Stimulated activated CD4-positive, alpha-beta T cell treated with anti-CD3 and anti-CD28 coated beads, Interleukin-15, amount 100 ng/mL, for 48 hours (primary cell): ENCODE measurements at places on chromosomes 4 and X.

DNA sequence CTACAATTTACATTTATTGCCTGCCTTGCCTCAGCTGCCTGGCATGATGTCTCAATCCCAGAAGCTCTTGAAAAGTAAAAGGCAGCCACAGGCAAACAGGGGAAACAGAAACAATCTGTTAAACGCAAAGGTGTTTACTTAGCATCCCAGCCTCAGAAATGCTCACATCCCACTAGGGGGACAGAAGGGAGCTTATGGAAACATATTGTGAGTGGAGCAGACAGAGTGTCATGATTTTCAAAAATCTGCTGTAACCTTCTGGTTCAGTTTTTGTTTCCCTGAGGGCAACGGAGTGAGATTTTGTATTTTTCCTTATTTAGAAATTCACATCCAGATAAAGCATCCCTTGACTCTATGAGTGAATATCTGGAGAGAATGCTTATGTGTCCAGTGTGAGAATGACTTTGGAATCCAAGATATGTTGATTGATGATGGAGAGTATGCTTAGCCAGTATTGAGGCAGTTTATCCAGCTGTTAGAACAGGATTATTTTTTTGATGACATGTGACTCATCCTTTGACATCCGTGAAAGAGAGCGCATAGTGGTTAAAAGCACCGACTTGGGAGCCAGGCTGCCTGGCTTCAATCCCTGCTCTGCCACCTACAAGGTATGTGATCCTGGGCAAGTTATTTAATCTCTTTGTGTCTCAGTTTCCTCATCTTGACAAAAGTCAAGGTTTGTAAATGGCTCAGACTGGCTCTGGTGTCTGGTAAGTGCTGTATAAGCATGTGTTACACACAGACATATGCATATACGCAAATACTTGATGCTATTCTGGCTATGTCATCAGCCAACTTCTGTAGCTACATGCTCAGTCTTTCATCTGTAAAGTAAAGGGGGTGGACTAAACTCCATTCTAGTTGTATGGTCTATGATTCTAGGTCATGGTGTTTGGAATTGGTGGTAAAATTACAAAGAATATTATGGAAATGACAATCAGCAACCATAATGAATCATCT is 381.2 kb downstream of the RAPGEF2 start:
- DNase-seq, result no peak

GRCh38 chrX:31872007-31872406 is 800.2 kb upstream of the FTHL17 start:
- no peak for DNase-seq

- DNase-seq, result no peak
Observed at GRCh38 chr4:10276152-10276551, 159.6 kb upstream of the WDR1 start.

DNA sequence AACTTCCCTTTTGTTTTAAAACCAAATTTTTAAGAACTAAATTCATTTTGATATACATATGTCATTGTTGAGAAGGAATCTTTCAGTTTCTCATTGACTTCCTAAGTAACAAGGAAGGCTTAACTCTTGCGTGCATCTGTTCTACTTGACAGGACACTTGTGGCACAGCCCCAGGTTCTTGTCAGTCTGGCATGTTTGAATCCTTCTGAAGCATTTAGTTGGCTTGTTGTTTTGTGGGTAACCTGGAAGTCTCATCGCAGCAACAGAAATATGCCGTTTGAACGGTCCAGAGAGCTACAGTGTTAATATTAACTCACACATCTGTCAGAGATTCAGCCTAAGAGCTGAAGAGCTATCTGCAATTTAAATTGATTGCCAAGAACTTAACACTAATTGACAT is 76.0 kb downstream of the GLRA3 start:
- no peak for DNase-seq

- no peak for DNase-seq
Observed at GRCh38 chrX:7076245-7076661, 71.3 kb upstream of the STS start.

GRCh38 chrX:29478336-29479069 is 736.9 kb upstream of the MAGEB2 start:
- DNase-seq, result no peak

GRCh38 chr4:15024386-15024785 is 22.1 kb downstream of the CPEB2 start:
- DNase-seq, result no peak

DNA sequence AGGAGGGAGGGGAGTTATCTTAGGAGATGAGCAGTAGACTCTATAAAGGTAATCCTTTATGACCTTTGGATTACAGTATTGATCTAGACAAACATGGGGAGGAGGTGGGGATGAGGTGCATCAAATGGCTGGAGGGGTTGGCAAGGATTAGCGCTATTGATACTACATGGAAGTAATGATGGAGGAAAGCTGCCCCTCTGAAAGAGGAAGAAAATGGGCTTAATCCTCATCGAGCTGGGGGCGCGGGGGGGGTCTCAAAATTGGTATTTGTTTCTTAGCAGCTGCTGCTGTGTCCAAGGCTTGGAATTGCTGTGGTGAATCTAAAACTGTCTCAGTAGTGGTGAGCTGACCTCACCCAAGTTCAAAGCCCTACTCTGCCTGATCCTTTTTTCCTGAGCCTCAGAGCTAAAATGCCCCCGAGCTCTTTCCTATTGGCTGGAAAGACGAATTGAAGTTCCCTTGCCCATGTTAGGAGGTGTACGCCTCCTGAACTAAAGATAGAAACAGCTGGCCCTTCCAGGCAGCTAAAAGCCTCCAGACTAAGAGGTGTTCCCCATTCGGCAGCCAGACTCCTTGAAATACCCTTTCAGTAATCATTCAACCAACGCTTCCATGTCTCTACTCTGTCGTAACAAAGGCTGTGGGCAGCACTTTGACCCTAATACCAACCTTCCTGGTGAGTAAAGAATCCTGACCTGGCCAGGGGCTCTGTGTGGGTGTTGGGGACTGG is at the start of gene ITGB1BP2:
ITGB1BP2 (plus strand) TSS at position 556 of the 730 bp plus-strand sequence; CDS start at position 613, 57 bp downstream.
- DNase-seq, result no peak

GRCh38 chr4:10506077-10506476 is 48.9 kb upstream of the ZNF518B start:
- no peak for DNase-seq

DNA sequence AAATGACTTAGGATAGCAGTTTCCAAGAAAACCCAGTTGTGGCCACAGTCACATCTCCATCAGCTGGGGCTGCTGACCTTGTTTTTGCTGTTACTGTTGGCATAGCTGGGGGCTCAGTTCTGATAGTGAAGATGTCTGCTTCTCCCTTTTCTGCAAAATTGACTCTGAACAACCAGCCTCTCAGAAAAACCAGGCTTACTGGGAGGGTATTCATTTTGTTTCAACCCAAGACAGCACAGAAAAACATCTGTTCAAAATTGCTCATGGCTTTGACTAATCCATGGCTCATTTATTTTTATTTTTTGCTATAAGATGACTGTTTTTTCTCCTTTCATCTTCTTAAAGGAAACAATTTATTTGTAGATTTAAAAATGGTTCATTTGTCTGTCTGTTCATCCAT is 53.1 kb downstream of the RASL11B start:
- no peak for DNase-seq

- no peak for DNase-seq
Observed at GRCh38 chrX:72084114-72084513, 47.6 kb downstream of the RTL5 start.

GRCh38 chr4:147954850-147955249 is 223.0 kb downstream of the ARHGAP10 start:
- no peak for DNase-seq

DNA sequence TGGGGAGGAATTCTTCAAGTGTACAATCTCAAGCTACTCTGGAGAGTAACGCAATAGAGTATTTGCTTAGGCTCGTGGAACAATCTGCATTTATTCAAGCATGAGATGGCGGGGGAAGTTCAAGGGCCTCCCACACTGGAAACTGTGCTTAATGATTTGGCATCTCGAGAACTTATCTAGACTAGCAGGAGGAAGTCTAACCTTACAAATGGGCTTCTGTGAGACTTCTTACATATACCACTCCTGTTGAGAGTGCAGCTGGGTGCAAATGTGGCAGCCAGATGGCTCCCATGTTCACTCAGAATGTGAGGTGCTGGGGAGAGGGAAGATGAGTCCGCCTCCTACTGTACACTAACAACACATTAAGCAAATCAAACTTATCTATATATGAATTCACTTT is 29.3 kb upstream of the PTPN13 start:
- DNase-seq, result no peak

DNA sequence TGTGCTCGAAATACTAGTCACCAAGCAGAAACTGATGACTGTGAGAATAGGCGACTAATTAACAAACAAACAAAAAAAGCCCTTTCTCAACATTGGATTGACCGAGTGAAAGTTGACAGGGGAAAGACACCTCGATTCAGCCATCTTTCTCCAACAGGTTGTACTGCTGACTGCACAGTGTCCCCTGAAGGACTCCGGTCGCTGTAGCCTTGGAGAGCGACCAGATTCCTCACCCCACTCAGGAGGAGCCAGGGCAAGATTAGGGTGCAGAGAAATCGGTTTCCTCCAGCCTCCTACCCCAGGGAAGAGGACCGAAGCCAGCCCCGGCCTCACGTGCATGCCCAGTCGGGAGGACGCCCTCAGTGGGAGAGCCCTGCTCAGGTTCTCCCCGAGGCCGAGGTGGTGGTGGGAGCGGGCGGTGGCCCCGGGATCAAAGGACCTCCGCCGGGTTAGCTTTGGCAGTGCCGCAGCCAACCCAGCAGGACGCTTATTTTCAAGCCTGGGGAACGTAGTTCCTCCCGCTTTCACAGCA is 1.1 kb upstream of the RAP1GDS1 start:
- DNase-seq, result peak; percentile 15

DNA sequence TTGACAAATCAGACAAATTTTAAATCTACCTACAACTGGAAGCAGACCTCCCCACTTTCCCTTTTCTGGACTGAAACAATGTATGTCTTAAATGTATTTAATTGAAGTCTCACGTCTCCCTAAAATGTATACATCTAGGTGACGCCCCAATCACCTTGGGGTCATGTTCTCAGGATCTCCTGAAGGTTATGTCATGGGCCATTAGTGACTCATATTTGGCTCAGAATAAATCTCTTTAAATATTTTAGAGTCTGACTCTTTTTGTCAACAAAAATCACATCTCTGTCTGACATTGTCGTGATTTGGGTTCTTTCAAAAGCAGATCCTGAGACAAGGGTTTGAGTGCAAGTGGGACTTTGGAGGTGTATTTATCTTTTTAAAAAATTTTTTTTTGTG is 26.2 kb upstream of the BOD1L1 start:
- DNase-seq, result no peak

- no peak for DNase-seq
Observed at GRCh38 chr4:815464-816146, 10.3 kb downstream of the CPLX1 start.

DNA sequence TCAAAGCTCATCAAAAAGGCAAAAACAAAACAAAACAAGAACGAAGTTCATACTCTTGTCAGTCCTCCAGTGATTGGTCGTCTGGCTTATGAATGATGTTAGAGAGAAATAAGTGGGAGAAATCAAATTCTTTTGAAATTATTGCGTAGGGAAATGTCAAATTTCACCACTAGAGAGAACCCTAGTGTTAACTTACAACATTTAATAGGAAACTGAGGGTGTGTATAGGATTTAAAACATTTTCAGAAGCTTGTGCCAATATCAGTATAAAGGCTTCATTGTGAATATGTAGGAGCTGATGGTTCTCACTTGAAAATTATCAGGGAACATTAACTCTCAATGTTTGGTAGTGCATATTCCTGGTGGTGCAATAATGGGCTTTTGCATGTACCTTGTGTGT is 17.4 kb downstream of the ADH6 start:
- DNase-seq, result no peak

GRCh38 chrX:112668476-112669409 is 11.0 kb downstream of the LHFPL1 start:
- DNase-seq, result no peak

- no peak for DNase-seq
Observed at GRCh38 chr4:176150356-176150682, 45.1 kb downstream of the SPATA4 start.

DNA sequence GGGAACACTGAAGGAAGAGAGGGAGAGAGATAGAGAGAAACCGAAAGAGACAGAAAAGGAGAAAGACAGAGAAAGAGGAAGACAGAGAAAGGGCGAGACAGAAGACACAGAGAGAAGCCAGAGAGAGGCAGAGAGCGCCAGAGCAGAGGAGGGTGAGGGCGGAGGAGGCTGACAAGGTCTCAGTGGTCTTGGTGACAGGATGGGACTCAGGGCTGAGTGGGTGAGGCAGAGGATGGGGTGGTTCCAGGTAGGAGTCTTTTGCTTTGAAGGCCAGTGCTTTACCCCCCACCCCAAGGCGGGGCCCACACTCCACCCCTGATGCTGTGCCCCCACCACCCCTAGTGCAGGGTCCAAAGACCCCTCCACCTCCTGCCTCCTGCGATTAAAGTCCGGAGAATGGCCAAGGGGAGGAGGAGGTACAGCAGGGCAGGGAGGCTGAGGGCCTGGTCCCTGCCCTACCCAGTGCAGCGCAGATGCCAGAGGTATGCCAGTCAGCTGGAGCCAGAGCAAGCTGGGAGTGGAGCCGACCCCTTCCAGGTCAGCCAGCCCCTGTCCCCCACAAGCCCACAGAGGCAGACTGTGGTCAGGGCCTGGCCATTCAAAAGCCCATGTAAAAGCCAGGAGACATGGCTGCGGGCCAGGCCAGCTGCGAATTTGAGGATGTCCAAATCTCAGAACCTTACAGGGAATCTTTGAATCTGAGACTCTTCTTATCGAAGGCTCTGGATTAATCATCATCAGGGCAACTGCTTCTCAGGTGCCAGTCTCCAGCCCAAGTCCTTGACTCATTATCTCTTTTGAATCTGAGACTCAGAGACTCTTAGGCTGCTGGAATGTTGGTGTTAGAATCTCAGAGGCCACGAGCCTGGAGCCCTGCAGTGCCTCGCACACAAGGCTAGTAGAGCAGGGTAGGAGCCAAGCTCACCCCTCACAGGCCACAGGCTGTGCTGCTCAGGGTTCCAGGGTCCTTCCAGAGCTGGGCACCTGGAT is 758 bp downstream of the IQSEC2 start:
- no peak for DNase-seq

DNA sequence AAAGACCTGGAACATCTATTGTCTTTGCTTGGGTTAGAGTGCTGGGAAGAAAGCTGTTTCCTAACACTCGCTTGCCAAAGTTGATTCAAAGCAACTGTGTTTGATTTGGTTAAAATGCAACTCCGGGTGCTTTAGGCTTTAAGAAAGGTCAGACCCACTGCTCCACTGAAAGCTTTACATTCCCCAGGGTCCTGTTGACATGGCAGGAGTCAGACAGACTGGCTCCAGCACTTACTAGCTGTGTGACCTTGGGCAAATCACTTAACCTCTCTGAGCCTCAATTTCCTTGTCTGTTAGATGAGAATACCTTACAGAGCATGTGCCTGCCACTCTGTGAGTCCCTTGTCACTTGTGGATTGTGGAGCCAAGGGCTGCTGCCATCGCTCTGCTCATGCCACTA is 39.0 kb downstream of the DGKK start:
- no peak for DNase-seq
